ENCODE measurements at places on chromosomes 16 and 17.
A peak's percentile ranks its signal among the peaks of the same experiment; 100 is the strongest.

DNA sequence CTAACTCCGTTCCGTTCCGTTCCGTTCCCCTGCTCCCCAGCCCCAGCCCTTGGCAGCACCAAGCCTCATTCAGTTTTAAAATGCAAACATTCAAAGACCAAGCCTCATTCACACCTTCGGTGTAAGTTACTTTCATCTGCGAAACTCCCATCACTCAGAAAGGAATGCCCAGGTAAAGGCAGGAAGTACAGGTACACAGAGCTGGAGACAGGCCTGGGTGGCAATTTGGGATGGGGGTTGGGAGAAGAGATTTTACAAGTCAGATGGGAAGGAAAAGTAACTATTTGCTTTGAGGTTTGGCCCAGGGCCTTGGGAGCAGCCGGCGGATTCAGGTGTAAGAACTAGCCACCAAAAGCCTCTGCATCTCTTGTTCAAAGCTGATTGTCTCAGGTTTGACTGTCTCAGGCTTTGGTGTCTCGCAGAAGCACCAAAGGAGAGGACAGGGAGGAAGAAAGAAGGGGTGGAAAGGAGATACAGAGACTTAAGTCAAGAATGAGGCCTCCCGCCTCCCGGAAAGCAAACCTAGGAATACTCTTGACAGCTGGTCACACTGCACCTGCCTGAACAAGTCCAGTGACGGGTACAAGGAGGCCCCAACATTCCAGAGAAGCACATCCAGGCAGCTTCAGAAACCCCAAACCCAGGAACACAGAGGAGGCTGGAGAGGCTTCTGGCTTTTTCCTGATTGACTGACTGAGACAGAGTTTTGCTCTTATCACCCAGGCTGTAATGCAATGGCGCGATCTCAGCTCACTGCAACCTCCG lies 54.7 kb downstream of the NXN start:
- no peak for DNase-seq

GRCh38 chr16:4338125-4338582 lies 13.0 kb downstream of the PAM16 start:
- DNase-seq, result no peak

GRCh38 chr16:73143576-73144422 lies 95.9 kb upstream of the ZFHX3 start:
- DNase-seq, result peak; percentile 55

GRCh38 chr17:40074871-40075200 lies 12.1 kb downstream of the THRA start:
- DNase-seq, result no peak

DNA sequence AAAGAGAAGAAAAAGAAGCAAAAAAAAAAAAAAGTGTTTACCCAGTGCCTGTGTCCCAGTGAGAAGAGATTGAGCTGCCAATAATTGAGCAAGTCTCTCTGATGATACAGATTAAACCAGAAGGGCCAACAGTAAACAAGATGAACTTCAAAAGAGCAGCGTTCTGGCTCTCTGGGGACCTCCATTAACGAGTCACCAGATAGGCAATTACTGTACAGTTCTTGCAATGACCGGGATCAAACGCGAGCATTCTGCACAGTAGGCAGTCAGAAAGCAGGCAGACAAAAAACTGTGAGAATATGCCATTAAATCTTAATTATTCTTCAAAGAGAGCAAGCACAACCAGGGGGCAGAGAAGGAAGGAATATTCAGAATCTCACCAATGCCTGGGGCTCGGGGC lies 626.1 kb downstream of the TMEM114 start:
- DNase-seq, result no peak

DNA sequence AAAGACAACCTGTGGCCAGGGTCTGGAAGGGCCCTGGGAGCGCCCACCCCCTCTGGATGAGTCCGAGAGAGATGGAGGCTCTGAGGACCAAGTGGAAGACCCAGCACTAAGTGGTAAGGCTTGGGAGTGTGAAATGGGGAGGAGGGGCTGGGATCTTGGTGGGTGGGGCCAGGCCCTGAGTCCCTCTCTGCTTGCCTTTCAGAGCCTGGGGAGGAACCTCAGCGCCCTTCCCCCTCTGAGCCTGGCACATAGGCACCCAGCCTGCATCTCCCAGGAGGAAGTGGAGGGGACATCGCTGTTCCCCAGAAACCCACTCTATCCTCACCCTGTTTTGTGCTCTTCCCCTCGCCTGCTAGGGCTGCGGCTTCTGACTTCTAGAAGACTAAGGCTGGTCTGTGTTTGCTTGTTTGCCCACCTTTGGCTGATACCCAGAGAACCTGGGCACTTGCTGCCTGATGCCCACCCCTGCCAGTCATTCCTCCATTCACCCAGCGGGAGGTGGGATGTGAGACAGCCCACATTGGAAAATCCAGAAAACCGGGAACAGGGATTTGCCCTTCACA lies 1.2 kb upstream of the STARD3 start:
- no peak for DNase-seq

- no peak for DNase-seq
Measured at GRCh38 chr17:42424991-42425610, 2.0 kb upstream of the CAVIN1 start.

GRCh38 chr16:81460075-81460474 lies 15.5 kb downstream of the CMIP start:
- no peak for DNase-seq

DNA sequence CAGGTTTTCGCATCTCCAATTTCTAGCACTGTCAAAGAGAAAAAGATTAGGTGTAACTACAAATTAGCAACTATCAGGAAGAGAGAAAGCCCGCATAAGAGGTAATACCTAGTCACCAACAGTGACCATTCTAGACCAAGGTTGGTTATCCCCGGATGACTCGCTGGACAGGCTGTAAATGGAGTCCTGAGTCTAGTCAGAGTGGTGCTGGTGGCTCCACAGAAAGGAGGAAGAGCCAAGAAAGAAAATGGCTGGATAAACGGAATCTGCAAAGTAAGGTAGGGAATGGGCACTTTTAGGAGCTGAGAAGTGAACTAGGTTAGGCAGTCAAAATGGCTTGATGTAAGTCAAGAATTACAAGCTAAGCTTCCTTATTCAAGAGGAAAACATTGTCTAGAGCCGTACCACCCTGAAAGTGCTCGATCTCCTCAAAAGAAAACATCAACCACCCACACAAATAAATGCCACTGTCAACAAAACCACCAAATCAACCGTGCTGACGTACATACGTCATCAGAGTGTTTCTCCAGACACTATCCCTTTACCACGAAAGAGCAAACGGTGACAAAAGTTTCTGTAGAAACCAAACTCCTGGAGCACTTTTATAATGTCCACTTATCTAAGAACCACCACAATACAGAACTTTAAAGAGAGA lies 2.2 kb downstream of the GSPT1 start:
- DNase-seq, result no peak

- DNase-seq, result no peak
Measured at GRCh38 chr17:30172560-30172959, 55.9 kb downstream of the NSRP1 start.

- no peak for DNase-seq
Measured at GRCh38 chr17:43992641-43993040, 11.8 kb upstream of the NAGS start.

- no peak for DNase-seq
Measured at GRCh38 chr17:12438813-12439586, 226.7 kb upstream of the MYOCD start.

DNA sequence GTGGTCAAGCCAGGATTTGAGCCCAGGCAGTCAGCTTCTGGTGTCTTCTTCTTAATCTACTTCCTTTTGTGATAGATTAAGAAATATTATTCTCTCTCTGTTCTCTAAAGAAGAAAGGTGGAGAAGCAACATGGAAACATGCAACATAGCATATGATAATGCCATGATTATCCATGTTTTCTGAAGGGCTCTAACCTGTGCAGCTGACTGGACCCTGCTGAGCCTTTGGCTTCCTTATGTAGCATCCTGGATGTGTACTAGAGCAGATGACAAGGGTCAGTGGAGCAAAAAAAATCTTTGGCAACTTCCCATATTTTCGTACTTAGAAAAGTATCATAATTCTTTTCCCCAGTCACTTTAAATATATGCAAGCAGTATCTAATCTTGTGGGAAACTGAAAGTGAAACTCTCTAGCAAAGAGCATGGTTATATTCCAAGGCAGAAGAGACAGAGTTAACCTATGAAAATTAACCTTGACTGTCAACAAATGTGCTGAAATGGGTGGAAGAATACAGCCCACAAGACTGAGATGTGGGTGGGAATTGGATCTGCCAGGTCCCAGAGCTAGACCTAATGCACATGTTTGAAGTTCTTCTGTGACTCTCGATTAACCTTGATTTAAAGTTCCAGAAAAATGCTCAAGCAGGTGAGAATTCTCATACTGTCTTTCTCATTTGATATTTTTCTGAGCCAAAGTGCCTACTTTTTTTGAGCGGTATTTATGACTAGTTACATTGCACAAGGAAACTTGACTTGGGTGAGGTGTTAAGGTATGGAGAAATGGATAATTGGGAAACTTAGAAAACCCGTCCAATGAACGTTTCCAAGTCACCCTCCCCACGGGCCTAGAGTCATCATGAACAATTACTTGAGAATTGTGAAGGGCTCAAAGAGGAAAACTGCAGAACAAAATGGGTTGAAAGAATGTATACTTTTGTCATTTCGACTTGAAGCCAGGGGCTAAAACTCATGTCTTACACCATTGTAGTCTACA lies 248.6 kb downstream of the FTO start:
- no peak for DNase-seq

GRCh38 chr17:80183581-80184422 lies 14.0 kb downstream of the CARD14 start:
- DNase-seq, result no peak

- DNase-seq, result no peak
Measured at GRCh38 chr17:30920282-30920681, 1.5 kb upstream of the ADAP2 start.

GRCh38 chr16:1812732-1813163 lies 13.9 kb downstream of the HAGH start:
- no peak for DNase-seq

GRCh38 chr17:32118835-32119234 lies 23.5 kb upstream of the RHOT1 start:
- no peak for DNase-seq

GRCh38 chr17:8117980-8118768 lies at the start of gene ALOXE3:
TSS of gene ALOXE3 (minus strand) at chr17:8118514. CDS start at chr17:8117990, 524 bp downstream.
- no peak for DNase-seq

DNA sequence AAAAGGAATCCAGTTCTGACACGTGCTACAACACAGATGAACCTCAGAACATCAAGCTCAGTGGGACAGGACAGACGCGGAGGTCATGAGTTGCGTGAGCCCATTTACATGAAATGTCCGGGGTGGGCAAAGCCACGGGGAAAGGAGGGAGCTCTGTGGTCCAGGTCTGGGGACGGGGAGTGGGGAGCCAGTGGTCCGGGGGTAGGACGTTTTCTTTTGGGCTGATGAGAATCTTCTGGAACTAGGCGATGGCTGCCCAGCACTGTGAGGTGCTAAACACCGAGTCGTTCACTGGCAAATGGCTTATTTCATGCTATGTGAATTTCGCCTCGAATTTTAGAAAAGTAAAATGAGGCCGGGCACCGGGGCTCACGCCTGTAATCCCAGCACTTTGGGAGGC lies 2.6 kb upstream of the LMF1 start:
- peak; percentile 21 for DNase-seq

GRCh38 chr17:49452661-49453060 lies 38.0 kb upstream of the PHB1 start:
- no peak for DNase-seq

DNA sequence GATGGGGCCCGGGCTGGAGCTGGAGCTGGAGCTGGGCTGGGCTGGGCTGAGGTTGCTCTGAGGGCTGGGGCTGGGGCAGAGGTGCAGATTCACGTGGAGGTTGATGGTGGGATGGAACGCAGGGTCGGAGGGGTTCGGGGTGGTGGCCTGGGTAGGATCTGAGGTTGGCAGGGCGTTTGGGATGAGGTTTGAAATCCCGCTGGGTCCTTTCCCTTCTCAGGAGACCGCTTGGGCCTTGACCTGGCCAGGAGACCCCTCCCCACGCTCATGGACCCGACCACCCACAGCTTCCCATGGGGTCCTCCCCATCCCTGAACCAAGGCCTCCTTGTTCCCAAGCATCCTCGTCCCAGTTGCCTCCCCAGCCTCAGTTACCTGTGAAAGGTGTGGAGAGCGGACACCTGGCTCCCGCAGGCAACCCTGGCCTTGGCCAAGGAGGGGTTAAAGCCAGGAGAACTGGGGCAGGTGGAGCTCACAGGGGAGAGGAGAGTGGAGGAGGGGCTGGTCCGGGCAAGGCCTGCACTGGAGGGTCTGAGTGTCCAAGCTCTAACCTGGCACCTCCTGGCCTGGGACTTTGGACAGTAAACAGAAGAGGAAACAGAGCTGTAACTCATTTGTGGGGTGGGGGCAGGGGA lies at the start of gene ASGR2:
ASGR2 (minus strand) TSS at position 582 of the 634 bp plus-strand sequence. CDS start 582 bp downstream, outside the sequence.
- no peak for DNase-seq

DNA sequence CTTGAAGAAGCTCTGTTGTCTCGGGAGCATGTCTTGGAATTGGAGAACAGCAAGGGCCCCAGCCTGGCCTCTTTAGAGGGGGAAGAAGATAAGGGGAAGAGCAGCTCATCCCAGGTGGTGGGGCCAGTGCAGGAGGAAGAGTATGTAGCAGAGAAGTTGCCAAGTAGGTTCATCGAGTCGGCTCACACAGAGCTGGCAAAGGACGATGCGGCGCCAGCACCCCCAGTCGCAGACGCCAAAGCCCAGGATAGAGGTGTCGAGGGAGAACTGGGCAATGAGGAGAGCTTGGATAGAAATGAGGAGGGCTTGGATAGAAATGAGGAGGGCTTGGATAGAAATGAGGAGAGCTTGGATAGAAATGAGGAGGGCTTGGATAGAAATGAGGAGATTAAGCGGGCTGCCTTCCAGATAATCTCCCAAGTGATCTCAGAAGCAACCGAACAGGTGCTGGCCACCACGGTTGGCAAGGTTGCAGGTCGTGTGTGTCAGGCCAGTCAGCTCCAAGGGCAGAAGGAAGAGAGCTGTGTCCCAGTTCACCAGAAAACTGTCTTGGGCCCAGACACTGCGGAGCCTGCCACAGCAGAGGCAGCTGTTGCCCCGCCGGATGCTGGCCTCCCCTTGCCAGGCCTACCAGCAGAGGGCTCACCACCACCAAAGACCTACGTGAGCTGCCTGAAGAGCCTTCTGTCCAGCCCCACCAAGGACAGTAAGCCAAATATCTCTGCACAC lies 21.2 kb downstream of the AKAP1 start:
- DNase-seq, result no peak

- DNase-seq, result peak; percentile 63
Measured at GRCh38 chr16:4522051-4522581, 16.5 kb downstream of the CDIP1 start.

DNA sequence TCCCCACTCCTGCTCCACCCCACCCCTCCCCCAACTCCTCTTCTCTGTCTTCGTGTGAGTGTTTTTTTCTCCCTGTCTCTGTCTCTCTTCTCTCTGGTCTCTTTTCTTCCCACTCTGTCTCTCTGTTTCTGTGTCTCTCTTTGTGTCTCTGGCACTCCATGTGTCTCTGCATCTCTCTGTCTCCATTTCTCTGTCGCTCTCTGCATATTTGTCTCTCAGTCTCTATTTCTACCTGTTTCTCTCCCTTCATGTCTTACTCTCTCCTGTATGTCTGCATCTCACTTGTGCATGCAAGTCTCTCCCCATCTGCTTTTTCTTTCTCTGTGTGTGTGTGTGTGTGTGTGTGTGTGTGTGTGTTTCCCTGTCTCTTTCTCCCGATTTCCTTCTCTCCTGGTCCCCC lies 68.2 kb downstream of the LYRM1 start:
- no peak for DNase-seq

GRCh38 chr16:11390573-11391495 lies 45.6 kb downstream of the RMI2 start:
- no peak for DNase-seq

Measured in left hindlimb (tissue), 1 donor.